ENCODE measurements at places on chromosomes 2 and 18.

- no peak for DNase-seq
Observed at GRCh38 chr2:164000176-164000575, 264.4 kb upstream of the FIGN start.

DNA sequence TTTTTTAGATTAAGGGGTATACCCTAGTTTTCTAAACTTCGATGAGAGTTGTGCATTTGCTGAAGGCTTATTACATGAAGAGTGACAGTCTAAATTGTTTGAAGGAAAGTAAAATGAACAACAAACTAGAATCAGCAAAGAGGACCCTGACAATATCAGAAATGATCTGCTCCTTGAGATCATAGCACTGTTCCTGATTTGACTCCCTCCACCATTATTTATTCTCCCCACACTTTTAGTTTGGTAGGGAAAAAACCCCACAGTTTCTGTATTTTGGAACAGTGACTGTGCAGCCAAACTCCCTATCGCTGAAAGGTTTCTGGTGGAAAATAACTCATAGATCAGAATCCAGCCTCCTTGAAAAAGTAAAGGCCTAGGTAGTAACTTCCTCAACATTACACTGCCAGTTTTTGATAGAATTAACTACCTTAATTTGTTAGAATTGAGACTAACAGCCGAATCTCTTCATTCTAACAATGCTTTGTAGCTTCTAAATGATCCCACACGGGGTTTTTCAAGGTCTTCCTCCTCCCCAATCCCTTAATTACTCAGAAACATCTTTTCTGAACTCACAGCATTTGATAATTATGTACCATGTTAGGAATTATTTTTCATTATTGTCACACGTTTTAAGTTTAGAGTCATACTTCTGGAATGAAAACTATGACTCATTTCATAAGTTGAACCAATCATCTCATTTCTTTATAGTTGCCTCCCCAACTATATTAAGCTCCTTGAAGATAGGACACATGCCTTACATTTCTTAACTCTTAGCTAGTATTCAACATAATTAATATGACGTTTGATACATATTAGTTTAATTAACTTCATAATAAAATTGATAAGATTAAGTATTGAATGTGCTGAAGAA, 2.9 kb downstream of the MYL12A start:
- no peak for DNase-seq

GRCh38 chr2:240591226-240591625, 4.7 kb downstream of the CAPN10 start:
- DNase-seq: no peak

DNA sequence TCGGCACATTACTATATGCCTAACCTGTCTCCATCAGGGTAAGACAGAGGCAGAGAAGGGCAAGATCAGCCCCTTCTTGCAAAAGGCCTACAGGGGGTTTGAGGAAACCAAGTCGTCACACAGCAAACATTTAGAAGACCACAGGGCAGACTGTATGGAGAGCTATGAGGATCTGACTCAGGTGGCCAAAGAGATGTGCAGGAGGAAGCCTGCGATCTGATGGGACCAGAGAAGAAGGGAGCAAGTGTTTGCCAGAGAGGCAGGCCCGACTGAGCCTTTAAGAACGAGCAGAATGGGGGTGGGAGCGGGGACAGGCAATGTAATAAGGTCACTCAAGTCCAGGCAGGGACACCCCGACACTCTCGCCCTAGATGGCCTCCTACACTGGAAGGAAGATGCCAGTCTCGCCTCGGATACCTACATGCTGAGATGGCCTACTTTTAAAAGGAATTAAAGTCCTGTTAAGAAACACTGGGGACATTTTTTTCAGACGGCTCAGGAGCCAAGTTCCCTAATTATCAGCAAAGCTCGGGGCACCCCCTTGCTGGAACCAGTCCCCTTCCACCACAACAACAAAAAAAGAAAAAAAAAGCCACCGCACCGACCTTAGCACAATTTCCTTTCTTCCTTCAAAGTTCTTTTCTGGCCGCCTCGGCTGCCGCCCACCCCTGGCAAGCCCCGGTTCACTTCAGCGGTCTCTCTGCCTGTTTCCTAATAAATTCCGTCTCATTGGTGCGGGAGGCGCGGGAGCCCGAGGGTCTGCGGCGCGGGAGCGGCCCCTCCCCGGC, 1.5 kb downstream of the SFXN5 start:
- no peak for DNase-seq

- DNase-seq: no peak
Observed at GRCh38 chr18:7094427-7094826, 23.2 kb downstream of the LAMA1 start.

- no peak for DNase-seq
Observed at GRCh38 chr2:176247859-176248258, 21.4 kb upstream of the MTX2 start.

DNA sequence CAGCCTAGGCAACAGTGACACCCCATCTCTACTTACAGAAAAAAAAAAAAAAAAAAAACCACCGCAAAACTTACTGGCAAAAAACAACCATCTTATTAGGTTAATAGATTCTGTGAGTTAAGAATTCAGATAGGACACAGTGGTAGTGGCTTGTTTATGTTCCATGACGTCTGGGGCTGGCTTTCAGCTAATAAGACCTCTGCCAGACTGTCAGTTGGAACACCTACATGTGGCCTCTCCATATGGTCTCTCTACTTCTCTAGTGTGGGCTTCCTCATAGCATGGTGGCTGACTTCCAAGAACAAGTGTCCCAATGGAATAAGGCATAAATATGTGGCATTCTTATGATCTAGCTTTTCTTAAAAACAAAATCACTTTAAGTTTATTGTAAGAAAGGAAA, 94.0 kb upstream of the OTX1 start:
- DNase-seq: no peak

GRCh38 chr2:217387776-217388387, 528.0 kb upstream of the TNP1 start:
- no peak for DNase-seq

GRCh38 chr2:95310216-95310615, 13.1 kb downstream of the KCNIP3 start:
- DNase-seq: no peak

GRCh38 chr18:51300912-51301311, 103.4 kb upstream of the MEX3C start:
- no peak for DNase-seq

DNA sequence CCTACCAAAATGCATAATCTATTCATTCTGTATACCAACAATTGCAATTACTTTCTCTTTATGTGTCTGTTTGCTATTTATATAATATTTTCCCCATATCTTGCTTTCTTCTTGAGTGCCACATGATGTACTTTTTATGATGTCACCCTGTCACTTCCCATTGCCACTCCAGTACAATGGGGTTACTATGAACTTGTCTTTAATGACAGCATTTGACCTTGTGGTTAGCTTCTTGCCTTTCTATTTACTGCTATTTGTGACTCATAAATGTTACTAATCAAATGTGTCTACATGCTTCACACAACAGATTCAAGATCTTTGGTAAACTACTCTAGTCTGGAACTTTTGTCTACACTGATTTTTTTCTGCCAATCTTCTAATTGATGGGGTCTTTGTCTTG, 486.3 kb downstream of the NR4A2 start:
- DNase-seq: no peak

Measured in T-helper 2 cell (primary cell).